ENCODE measurements at places on chromosomes 16 and 17.

- no peak for DNase-seq
Measured at GRCh38 chr16:71504901-71505300, 15.8 kb upstream of the ZNF19 start.

DNA sequence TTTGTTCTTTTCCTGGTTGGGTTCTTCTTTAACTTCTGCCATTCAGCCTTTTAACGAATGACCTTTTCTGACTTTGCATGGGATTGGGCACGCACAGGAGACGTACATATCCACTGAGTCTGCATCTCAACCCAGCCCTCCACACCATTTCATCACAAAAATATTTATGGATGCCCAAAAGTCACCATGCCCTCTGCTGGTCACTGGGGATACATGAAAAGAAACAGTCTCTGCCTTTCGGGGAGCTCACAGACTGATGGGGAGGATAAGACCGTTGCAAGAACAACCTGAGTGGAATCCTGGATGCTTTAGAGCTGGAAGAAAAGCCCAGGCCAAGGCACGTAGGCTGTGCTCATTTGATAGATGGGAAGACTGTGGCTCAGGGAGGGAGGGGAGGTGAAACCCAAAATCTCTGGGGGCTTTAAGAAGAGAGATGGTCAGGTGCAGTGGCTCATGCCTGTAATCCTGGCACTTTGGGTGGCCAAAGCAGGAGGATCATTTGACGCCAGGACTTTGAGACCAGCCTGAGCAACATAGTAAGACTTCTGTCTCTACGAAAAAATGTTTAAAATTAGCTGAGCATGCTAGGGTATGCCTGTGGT is 7.9 kb upstream of the MT2A start:
- no peak for DNase-seq

GRCh38 chr17:9104370-9105041 is 83.2 kb downstream of the NTN1 start:
- DNase-seq = no peak

GRCh38 chr16:47424846-47425245 is 36.0 kb downstream of the ITFG1 start:
- no peak for DNase-seq

- DNase-seq = no peak
Measured at GRCh38 chr16:58118801-58119508, 10.2 kb downstream of the CFAP20 start.

DNA sequence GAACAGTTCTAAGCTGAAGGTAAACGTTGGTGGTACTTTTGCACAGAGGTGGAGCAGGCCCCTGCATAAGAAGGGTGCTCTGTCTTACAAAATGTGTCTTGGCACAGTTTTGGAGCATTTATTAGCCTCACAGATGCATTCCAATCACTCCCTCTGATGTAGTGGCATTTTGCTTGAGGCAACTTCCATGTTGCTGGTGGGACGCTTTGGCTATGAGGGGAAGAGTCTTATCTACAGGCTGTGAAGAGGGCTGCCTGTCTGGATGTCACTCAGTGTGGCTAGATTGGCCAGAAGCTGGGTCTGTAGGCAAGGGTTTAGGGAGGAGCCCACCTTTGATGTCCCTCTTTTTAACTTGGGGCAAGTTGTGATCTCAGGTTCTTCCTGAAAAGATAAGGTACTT is 2.6 kb upstream of the RARA start:
- no peak for DNase-seq

- no peak for DNase-seq
Measured at GRCh38 chr16:10683170-10683569, 11.6 kb downstream of the TEKT5 start.

GRCh38 chr16:60318486-60318885 is 1584.4 kb upstream of the GOT2 start:
- DNase-seq = no peak

DNA sequence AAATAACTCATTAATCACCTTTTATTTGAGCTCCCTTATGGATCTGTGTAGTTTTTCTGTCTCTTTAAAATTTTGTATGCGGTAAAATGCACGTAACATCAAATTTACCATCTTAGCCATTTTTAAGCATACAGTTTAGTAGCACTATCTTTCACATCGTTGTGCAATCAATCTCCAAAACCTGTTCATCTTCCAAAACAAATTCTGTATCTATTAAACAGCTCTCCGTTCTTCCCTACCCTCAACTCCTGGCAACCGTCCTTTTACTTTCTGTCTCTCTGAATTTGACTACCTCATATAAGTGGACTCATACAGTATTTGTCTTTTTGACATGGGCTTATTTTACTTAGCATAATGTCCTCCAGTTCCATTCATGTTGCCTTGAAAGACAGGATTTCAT is 100.5 kb downstream of the NF1 start:
- no peak for DNase-seq

DNA sequence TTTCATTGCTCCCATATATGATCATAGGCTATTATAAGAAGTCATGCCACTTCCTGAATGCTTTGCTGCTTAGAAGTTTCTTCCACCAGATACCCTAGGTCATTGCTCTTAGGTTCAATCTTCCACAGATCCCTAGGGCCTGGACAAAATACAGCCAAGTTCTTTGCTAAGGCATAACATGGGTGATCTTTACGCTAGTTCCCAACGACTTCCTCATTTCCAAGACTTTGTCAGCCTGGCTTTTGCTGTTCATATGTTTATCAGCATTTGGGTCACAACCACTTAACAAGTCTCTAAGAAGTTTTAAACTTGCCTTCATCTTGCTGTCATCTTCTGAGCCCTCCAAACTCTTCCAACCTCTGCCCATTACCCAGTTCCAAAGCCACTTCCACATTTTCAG is 20.1 kb upstream of the DLX3 start:
- DNase-seq = no peak

GRCh38 chr16:86697715-86698114 is 119.4 kb downstream of the FOXL1 start:
- no peak for DNase-seq

DNA sequence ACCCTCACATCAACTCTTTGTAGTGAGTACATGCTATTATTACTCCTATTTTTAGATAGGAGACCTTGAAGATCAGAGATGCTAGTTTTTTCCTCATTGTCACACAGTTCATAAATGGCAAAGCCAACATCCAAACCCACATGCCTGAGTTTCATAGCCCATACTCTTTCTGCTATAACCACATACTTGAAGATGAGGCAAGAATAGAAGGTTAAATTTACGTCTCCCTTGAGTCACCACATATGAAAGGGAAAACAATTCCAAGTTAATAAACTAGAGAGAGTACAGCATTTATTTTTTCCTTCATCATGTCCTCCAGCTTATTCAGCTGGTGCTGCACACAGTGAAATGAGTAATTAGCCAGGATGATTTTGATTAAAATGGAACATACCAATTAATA is 23.7 kb downstream of the NUDT7 start:
- DNase-seq = no peak

- no peak for DNase-seq
Measured at GRCh38 chr16:57708168-57708567, 13.6 kb downstream of the DRC7 start.

GRCh38 chr16:19718624-19718965 is 524 bp downstream of the IQCK start:
- no peak for DNase-seq

- no peak for DNase-seq
Measured at GRCh38 chr17:6786618-6787017, 10.6 kb downstream of the FBXO39 start.

GRCh38 chr17:30160419-30161172 is 44.0 kb downstream of the NSRP1 start:
- no peak for DNase-seq

DNA sequence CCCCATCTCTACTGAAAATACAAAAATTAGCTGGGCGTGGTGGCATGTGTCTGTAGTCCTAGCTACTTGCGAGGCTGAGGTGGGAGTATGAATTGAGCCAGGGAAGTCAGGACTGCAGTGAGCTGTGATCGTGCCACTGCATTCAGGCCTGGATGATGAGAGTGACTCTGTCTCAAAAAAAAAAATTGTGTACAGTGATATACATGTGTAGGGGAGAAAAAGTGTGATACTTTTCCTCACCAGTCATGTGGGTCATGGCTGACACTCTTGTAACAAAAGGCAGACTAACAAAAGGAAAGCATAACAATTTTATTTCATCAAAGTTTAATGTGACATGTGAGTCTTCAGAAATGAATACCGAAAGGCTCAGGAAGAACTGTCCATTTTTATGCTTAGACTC is 2.0 kb upstream of the ABCC12 start:
- no peak for DNase-seq

DNA sequence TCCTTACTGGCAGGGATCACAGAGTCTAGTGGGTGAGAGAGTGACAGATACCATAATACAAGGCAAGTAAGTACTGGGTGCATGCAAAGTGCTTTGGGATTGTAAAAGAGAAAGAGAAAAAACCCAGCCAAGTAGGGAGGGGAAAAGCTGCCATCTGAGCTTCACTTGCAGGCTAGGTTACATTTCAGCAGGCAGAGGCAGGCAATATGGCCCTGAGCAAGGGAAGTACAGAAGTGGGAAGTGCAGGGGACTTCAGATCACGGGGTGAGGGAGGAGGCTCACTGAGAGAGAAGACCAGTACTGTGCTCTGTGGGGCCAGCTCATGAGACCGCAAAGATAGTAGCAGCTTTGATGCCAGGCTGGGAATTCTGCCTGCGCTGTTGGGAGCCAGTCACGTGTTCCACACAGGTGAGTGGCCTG is 230.6 kb downstream of the MSI2 start:
- no peak for DNase-seq

- no peak for DNase-seq
Measured at GRCh38 chr16:626787-627453, 3.9 kb upstream of the WFIKKN1 start.

GRCh38 chr17:68800751-68801150 is 154.4 kb downstream of the ABCA8 start:
- no peak for DNase-seq

DNA sequence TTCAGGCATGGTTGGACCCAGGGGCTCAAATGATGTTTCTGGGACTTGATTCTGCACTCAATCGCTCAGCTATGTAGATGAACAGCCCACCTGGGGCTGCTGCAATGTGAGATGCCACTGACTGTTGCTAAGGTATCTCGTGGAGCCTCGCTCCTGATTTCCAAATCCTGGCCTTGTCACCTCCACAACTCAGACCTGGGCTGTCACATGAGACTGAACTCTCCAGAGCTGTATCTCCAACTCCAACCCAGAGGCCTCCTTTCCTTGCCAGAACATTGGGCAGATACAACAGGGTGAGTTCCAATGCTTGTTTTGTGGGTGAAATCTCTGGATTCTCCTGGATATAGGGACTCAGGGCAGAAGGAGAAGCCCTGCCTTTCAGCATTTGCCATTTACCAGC is 79.5 kb downstream of the GNAO1 start:
- DNase-seq = no peak

DNA sequence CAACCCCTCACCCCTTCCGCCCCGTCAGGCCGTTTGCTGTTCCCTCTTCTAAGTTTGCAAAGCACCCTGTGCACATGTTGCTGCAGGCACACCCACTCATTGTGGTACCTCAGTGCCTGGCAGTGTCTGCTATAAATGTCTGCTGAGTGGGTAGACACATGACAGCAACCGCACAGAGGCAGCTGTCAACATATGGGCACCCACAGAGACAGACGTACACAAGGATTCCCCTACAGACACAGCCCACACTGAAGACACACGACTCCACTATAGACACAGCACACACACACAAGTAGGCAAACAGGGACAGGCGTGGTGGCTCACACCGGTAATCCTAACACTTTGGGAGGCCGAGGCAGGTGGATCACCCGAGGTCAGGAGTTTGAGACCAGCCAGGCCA is 17.8 kb upstream of the CRK start:
- no peak for DNase-seq

DNA sequence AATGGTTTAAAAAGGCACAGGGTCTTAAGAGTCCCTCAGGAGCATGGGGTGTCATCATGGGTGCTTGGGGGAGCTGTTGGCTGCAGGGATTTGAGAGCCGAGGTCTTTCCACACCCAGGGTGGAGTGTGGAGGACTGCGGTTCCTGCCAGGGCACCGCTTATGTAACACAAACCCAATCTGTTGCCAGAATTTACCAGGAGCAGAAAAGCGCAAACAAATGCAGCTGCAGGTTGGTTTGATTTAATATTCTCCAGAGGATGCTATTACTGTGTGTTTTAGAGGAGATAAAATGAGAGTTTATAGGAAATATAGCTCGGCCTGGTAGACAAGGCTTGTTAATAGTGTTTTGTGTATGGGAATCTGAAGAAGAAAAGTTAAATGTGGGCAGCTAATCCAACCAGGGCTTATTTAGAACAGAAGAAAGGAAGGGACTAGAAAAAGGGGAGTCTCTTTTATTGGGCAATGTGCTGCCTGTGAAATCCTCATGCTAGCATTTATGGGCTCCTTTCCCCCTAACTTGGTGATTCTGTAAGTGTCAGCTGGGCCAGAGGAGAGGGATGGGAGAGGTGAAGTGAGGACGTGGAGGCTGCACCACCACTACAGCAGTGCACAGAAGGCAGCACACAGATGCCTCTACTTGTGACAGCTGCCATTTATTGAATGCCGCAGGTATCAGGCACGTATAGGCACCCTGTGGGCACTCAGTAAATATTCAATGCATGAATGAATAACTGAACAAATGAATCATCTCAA is 174.7 kb downstream of the KATNIP start:
- no peak for DNase-seq

DNA sequence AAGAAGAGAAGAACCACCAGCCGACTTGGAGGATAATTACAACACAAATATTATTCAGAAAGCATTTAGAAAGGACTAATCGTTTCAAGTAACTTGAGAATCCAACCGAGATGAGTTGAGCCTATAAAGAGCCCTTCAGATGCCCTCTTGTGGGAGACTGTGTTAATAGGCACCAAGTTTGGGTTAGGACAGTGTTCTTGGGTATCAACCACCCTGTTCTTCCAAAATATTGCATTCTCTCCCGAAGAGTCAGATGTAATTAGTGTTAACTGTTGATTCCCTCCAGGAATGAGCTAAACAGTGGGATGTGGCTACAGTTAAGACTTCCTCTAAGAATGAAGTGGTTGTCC is 87.8 kb upstream of the NOL11 start:
- DNase-seq = no peak

DNA sequence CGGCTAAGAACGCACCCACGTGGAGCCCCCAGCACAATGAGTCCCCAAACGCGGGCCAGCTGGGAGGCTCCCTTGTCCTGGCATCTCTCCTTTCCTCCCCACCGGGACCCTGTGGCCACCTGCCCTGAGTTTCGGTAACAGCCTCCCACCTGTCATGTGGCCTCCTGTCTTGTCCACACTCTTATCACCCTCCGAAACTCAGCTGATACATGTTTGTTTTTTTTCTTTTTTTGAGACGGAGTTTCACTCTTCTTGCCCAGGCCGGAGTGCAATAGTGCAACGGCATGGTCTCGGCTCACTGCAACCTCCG is 105.7 kb upstream of the CREBBP start:
- no peak for DNase-seq
